Activated naive CD8-positive, alpha-beta T cell treated with anti-CD3 and anti-CD28 coated beads, Interleukin-2, amount 10 ng/mL, durations not matched to agents 7 days and 5 days (primary cell): ENCODE measurements at places on chromosomes 1 and 21. TPM values are rescaled to one million over a fixed set of nuclear protein-coding genes. Genes with fewer than 3 reads are reported as not detected.

DNA sequence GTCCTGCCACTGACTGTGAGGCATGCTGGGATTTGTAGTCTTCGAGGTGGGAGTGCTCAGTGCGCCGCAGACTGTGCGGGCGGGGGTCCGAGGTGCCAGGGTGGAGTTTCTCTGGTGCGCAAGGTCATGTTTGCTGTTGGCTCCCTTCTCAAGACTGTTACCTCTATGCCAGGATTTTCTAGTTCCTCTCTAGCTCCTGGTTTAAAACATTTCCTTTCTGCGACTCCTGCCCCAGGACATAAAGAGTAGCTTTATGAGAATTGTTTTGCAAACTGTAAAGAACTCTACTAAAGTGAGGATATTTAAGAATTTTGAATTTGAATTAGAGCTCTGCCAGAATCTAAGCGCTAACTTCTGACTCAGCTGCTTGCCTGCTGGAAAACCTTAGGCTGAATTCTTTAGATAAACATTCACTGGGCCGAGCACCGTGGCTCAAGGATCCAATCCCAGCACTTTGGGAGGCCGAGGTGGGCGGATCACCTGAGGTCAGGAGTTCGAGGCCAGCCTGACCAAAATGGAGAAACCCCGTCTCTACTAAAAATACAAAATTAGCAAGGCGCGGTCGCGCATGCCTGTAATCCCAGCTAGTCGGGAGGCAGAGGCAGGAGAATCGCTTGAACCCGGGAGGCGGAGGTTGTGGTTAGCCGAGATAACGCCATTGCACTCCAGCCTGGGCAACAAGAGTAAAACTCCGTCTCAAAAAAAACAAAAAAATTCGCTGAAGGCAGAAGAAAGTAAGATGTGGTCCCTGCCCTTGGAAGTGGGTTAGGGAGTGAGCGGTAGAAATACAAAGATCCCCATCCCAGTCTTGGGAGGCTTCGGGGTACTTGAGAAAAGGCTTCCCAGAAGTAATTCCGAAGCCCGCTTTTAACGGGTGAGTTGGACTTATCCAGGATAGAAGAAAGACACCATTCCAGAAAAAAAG, 992 bp upstream of the USP48 start:
- H3K36me3 ChIP-seq = peaks cover 2% of the 10 kb centered on the region
- H3K4me3 ChIP-seq = peak overlapping the region; percentile 90
- DNase-seq = no peak
- peaks cover 11% of the 10 kb centered on the region for H3K27me3 ChIP-seq
- H3K4me1 ChIP-seq = peaks cover 16% of the 10 kb centered on the region

- H3K4me3 ChIP-seq = no peak overlapping the region
- DNase-seq = no peak
- peaks cover 14% of the 10 kb centered on the region for H3K27me3 ChIP-seq
- H3K27ac ChIP-seq = no peak overlapping the region
- H3K4me1 ChIP-seq = no peaks in the 10 kb centered on the region
Observed at GRCh38 chr1:12692967-12693782, 22.7 kb upstream of the AADACL3 start.

DNA sequence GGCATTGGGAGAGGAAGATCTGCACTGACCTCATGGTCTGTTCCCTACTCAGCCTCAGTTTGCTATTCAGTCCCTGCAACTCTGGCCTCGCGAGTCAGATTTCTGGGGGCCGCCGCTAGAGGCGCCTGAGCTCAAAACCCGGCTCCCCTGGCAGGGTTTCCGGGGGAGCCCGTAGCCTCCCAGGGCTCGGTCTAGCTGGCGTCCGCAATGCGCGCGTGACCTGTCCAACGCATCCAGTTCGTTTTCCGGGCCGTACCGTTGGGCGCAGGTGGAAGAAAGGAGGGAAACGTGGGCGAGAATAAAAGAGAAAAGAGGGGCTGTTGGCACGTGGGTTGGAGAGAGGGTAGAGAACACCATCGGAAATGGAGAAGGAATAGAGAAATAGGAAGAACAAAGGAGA, at the start of gene ADAM30:
ADAM30 (minus strand) TSS at position 213 of the 400 bp plus-strand sequence; CDS start at position 34, 179 bp downstream.
- peaks cover 8% of the 10 kb centered on the region for H3K36me3 ChIP-seq
- H3K4me1 ChIP-seq = peaks cover 34% of the 10 kb centered on the region
- peaks cover 9% of the 10 kb centered on the region for H3K27me3 ChIP-seq
- DNase-seq = no peak

DNA sequence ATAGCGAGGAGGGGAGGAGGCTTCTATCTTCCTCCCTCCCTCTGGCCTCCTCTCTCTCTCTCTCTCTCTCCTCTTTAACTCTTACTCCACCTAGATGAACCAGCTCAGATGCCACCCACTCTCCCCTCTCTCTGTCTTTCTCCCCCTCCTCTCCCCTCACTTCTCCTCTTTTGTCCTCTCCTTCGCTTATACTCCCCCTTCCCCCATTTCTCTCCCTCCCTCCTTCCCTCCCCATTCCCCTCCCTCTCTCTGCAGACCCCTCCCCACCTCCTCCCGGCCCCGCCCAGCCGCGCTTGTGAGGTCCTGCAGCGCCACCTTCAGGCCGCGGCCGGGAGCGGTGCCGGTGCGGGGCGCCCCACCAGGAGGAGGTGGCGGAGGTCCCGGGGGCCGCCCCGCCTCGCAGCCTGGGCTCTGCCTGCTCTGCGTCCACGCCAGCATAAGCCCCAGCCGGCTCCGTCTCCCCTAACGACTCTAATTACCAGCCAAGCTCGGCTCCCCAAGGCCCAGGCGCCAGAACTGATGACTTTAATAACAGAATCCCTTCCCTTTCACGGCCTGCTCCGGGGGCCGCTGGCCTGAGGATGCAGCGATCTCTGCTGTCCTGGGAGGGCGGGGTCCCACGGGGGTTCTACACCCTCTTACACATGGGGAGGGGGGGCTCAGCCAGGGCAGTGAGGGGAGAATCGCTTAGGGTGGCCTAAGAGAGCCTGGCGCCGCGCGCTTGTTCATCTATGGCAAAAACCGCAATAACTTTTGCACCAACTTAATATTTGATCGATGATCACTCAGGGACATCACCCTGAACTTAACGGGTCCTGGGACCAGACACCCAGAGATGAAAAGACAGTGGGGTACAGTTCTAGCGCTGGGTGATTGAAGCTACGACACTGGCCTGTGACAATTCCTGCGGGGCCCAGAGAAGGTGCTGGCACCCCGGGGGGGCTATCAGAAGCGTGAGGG, 637.3 kb downstream of the MATN1 start:
- no peak overlapping the region for H3K4me3 ChIP-seq
- no peaks in the 10 kb centered on the region for H3K36me3 ChIP-seq
- H3K4me1 ChIP-seq = no peaks in the 10 kb centered on the region
- H3K27ac ChIP-seq = no peak overlapping the region

DNA sequence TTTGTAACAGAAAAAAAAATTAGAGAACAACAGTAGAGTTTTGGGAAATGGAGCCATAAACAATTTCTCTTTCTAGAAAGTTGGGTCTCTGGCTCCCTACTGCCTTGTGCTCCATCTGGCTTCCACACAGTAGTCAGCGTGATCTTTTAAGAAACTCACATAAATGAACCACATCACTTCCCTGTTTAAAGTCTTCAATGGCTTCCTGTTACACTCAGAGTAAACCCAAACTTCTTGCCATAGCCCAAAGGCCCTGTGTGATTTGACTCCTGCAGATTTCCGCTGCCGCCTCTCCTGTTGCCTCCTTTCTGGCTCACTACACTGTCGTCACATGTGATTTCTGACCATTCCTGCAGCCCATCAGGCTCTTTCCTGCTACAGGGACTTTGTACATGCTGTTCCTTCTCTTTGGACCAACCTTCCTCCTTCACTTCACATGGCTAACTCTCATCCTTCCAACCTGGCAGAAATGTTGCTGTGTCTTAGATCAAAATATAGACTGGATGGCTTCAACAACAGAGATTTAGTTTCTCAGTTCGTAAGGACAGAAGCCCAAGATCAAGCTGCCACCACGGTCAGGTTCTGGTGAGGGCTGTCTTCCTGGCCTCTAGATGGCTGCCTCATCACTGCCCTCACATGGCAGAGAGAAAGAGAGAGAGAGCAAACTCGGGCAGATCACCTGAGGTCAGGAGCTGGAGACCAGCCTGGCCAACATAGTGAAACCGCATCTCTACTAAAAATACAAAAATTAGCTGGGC, 34.0 kb downstream of the OPRD1 start:
- H3K4me3 ChIP-seq = peak overlapping the region; percentile 5
- peak overlapping the region; percentile 31 for H3K27ac ChIP-seq
- no peak for DNase-seq
- peaks cover 9% of the 10 kb centered on the region for H3K4me1 ChIP-seq

IGSF8 gene
- 44.6 TPM for total RNA-seq

RXFP4 gene
- 0.26 TPM for total RNA-seq

S100A10 gene
- 529 TPM for total RNA-seq

ADAMTS1 gene
- 1.6 TPM for total RNA-seq

BCAR3 gene
- total RNA-seq = 0.71 TPM
